ENCODE measurements at places on chromosomes 5 and 9.
A peak's percentile ranks its signal among the peaks of the same experiment; 100 is the strongest.

DNA sequence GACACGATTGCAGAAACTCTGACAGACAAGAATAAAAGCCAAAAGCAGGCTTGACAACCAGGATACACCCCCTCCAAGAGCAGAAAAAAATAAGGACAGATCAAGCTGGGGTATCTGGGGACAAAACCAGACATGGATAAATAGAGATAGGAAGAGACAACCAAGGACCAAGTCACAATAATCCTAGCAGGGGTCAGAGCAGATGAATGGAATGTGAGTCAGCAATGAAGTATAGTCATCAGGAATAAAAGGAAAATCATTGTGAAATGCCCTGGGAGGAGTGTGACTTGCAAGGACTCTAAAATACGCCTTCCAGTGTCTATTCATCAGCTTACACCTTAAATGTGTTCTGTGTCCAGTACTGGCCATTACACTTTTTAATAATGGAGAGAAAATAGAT lies 206.8 kb downstream of the CAAP1 start:
- peak; percentile 26 for DNase-seq

GRCh38 chr5:16943846-16944678 lies 8.0 kb upstream of the MYO10 start:
- no peak for DNase-seq

DNA sequence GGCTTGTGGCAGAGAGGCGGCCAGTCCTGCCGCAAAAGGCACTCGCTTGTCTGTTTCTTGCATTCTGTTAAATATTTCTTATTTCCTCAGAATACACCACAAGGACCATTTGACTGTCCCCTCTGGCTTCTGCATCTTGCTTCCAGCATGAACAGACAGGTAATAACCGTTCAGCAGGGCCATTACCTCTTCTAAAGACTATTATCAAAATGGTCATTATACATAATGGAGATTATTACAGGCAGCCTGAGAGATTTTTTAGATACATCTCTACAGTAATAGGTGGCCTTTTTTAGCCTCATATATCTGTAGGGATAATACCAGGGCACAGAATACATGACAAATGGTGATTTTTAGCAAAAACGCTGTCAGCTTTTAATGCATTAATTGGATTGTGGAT lies 382.0 kb downstream of the PSAT1 start:
- DNase-seq, result no peak

GRCh38 chr5:173829826-173830225 lies 58.3 kb upstream of the CPEB4 start:
- DNase-seq, result peak; percentile 37

- no peak for DNase-seq
Measured at GRCh38 chr9:7906783-7907550, 107.4 kb upstream of the DMAC1 start.

DNA sequence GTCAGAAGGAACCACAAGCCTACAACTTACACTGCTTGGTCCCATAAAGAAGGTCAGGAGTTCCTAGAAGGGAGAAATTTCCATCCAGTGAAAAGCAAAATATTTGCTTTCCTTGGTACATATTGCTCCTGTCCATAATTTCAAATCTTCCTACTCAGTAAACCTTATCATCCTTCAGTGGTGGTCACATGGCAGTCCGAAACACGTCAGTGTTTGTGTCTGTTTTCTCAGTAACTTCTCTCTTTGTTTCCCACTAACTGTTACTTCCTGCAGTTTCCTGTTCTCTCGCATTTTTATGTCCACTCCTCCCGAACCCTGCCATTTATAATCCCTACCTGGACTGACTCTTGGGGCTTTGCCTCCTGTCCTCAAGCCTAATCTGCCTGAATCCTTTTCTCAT lies 129.1 kb downstream of the FANCC start:
- no peak for DNase-seq

GRCh38 chr5:83179966-83180365 lies 102.6 kb downstream of the XRCC4 start:
- DNase-seq, result peak; percentile 45

GRCh38 chr9:7983490-7983889 lies 183.9 kb upstream of the DMAC1 start:
- no peak for DNase-seq

DNA sequence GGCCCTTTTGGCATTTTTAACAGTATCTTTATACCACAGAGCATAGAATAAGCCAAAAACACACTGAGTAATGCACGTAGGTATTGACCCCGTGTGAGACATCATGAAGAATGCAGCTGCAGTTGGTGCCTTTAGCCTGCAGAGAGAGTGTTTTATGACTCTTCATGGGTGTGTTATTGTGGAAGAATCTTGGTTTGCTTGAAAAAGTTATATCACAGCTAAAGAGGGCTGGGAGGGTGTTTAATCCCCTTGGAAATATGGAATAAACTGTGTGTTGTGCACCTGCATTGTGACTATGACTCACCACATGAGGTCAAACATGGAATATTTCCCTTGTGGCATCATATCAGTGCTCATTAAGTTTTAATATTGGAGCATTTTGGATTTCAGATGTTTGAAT lies 458.7 kb downstream of the CDH9 start:
- DNase-seq, result no peak
